ENCODE measurements at places on chromosomes 11 and 22. TPM values are rescaled to one million over a fixed set of nuclear protein-coding genes. Genes with fewer than 3 reads are reported as not detected.

ROM1 gene
- 7.0 TPM for total RNA-seq

RPS3 gene
- total RNA-seq = 3,914 TPM

OR8J1 gene
- not detected for total RNA-seq

MYOD1 gene
- total RNA-seq = not detected

KCNJ1 gene
- total RNA-seq = not detected

GLB1L2 gene
- 32.2 TPM for total RNA-seq

KRTAP5-7 gene
- not detected for total RNA-seq

BTBD18 gene
- not detected for total RNA-seq

RIC3 gene
- total RNA-seq = not detected

OR51E1 gene
- total RNA-seq = not detected

RAG1 gene
- 0.63 TPM for total RNA-seq

PKDREJ gene
- not detected for total RNA-seq

OR10D3 gene
- total RNA-seq = not detected

LRFN4 gene
- total RNA-seq = 13.8 TPM

MFNG gene
- 28.1 TPM for total RNA-seq

NLRP14 gene
- total RNA-seq = not detected

MYRF gene
- 15.3 TPM for total RNA-seq

FGF3 gene
- not detected for total RNA-seq

OR56A4 gene
- not detected for total RNA-seq

OR51I1 gene
- not detected for total RNA-seq

APOL5 gene
- total RNA-seq = not detected

DDTL gene
- total RNA-seq = not detected

CDC42EP2 gene
- total RNA-seq = 20.8 TPM

SLC16A8 gene
- total RNA-seq = not detected

CLMP gene
- total RNA-seq = 5.4 TPM

KRTAP5-10 gene
- not detected for total RNA-seq

FOSL1 gene
- total RNA-seq = 69.9 TPM

SOX10 gene
- total RNA-seq = not detected

MPZL3 gene
- 13.4 TPM for total RNA-seq

GRM5 gene
- total RNA-seq = not detected

CCDC87 gene
- 1.0 TPM for total RNA-seq

THOC5 gene
- total RNA-seq = 50.2 TPM

CECR2 gene
- not detected for total RNA-seq

CNIH2 gene
- 5.5 TPM for total RNA-seq

NXPE2 gene
- not detected for total RNA-seq

ZFP91 gene
- 67.5 TPM for total RNA-seq

SBF2 gene
- 18.6 TPM for total RNA-seq

XBP1 gene
- total RNA-seq = 35.2 TPM

MLC1 gene
- total RNA-seq = not detected

ANKRD13D gene
- total RNA-seq = 93.2 TPM

THAP7 gene
- 16.4 TPM for total RNA-seq

CRYAB gene
- not detected for total RNA-seq

PNPLA3 gene
- 26.8 TPM for total RNA-seq

RRM1 gene
- 68.1 TPM for total RNA-seq

IPO7 gene
- 83.7 TPM for total RNA-seq

IL18 gene
- total RNA-seq = 59.1 TPM

LYVE1 gene
- not detected for total RNA-seq

ZNF280B gene
- 1.7 TPM for total RNA-seq

All from PC-9 (cell line).